ENCODE measurements at places on chromosomes 11 and 22.
A peak's percentile ranks its signal among the peaks of the same experiment; 100 is the strongest.

DNA sequence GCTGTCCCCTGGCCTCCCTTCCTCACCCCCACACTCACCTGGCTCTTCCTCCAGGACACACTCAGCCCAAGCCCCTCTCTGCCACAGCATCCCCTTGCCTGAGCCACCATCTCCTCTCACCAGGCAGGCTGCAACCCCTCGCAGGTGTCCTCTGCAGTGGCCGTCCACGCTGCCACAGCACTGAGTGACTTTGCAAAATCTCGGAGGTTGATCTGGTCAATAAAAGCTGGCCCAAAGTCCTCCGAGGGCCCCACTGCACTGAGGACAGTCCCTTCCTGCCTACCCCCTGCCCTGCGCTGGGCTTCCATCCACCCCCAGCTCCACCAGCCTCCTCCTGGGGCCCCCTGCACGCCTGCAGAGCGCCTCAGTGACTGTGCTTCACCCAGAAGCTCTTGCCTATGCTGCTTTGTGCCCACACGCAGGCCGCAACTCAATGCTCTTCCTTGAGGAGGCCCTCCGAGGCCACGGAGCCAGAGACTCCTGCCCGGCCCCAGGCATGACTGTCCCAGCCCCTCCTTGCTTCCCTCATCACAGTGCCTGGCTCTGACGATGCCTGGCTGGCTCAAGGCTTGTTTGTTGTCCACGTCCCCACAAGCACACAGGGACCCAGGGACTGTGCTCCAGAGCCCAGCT is 30.8 kb upstream of the SLC22A12 start:
- H3K36me3 ChIP-seq = no peaks in the 10 kb centered on the region
- H3K4me1 ChIP-seq = peaks cover 13% of the 10 kb centered on the region
- H3K27ac ChIP-seq = peak overlapping the region; percentile 37
- H3K27me3 ChIP-seq = peaks cover 26% of the 10 kb centered on the region
- DNase-seq = no peak
- H3K4me3 ChIP-seq = no peak overlapping the region

DNA sequence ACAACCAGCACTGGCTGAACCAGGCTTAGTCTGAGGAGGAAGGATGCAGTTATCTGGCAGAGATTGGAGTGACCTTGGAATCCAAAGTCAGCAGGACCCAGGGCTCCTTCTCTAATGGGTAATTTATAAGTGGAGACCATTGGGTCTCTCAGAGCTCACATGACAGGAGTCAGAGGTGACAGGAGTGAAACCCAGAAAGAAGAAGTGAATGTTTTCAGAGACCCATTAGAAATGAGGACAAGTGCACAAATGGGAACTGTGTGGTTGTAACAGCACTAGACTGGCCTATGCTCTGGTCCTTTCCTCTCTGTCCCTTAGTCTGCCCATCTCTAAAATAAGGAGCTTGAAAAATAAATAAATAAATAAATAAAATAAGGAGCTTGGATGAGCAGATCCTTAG is 107.4 kb downstream of the SERGEF start:
- DNase-seq = no peak
- peaks cover 32% of the 10 kb centered on the region for H3K4me1 ChIP-seq
- peak overlapping the region; percentile 56 for H3K27ac ChIP-seq
- H3K27me3 ChIP-seq = no peaks in the 10 kb centered on the region
- H3K36me3 ChIP-seq = peaks cover 37% of the 10 kb centered on the region
- H3K4me3 ChIP-seq = no peak overlapping the region

DNA sequence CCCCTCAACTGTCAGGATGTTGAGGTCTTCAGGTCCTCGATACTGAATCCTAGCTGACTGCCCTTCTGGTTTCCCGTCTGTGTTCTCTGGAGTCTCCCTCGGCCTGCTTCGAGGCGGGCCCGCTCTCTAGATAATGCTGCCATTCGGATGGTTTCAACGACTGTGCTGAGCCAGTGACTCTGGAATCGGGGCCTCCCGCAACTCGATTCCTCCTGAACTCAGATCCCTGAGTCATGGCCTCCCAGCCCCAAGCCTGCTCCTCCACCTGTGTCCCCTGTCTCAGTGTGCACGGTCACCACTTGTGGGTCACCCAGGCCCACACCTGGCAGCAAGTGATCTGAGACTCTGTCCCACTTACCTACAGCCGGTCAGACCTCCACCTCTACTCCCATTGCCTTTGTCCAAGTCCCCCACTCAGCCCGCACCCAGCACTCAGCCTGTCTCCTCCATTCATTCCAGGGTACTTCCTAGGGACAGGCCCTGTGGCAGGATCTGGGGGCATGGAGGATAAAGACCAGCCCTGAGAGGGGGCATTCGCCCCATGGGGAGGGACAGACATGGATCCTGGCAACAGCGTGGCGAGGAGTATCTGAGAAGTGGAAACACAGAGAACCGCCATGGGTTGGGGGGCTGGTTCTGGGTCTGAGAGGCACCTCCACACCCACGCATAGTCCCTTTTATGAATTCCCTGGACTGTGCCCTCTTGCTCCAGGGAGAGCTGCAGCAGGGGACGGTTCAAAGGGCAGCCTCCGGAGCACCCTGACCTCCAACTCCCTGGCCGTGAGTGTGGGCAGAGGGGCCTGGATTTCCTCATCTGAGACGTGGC is 14.3 kb downstream of the MPST start:
- peaks cover 2% of the 10 kb centered on the region for H3K36me3 ChIP-seq
- no peaks in the 10 kb centered on the region for H3K4me1 ChIP-seq
- H3K27ac ChIP-seq = no peak overlapping the region
- peaks cover 8% of the 10 kb centered on the region for H3K27me3 ChIP-seq
- no peak for DNase-seq

DNA sequence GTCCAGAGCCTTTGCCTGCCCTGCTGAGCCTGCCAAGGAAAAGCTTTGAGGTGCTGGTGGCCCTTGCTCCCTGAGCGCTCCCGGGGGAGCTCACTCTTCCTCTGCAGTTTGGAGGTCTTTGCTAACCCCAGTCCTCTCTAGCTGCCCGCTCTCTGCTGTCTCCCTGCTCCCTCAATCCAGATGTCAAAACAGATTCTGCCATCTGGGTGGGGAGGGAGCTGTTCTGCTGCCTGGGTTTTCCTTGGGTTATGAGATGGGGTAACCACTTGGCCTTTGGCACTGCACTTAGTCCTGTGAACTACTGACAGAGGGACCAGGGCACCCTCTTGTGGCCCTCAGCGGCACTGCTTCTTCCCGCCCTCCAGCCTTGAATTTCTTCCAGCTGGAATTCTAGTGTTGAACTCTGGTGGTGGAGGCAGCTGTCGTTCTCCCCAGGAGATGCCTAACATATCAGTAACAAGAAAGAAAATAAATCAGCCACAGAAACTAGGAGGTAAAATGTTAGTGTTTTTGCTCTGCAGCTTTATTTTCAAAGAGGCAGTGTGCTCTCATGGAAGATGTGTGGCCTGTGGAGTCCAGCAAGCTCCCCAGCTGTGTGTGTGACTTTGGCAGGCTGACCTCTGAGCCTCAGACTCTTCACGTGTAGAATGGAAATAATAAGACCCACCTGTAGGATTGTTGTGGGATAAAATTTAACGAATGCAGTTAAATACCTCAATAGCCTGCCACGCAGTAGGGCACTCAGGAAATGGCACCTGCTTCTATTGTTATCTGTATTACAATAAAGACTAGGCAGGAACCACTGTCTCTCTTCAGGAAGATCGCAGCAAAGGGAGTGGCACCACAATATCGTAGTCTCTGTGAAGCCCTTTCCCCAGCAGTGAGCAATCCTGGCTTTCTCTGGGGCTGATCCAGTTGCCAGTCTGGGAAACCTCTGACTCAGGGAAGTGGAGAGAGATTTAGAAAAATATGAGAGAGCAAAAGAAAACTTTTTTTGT is 23.4 kb downstream of the ARFGAP2 start:
- no peak overlapping the region for H3K27ac ChIP-seq
- H3K36me3 ChIP-seq = peaks cover 39% of the 10 kb centered on the region
- H3K27me3 ChIP-seq = no peaks in the 10 kb centered on the region
- H3K4me3 ChIP-seq = no peak overlapping the region
- peaks cover 19% of the 10 kb centered on the region for H3K4me1 ChIP-seq

DNA sequence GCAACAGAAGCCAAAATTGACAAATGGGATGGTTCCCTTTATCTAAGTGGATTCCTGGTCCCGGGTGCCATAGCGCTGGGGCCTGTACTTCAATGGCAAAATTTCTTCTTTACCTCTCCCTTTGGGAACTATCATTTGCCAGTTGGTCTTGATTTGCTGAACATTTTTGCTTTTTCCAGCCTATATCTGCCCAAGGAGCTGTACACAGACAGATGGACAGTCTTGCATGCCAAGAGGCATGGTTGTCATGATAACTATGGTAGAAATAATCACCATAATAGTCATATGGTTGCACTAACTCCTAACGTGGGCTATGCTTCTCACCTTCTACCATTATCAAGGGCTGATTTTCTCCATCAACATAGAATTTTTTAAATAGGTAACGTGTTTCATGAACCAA is 1030.9 kb downstream of the OPCML start:
- DNase-seq = no peak
- no peaks in the 10 kb centered on the region for H3K36me3 ChIP-seq
- no peaks in the 10 kb centered on the region for H3K27me3 ChIP-seq
- H3K4me3 ChIP-seq = no peak overlapping the region
- H3K27ac ChIP-seq = no peak overlapping the region

- peak overlapping the region; percentile 64 for H3K4me3 ChIP-seq
- no peaks in the 10 kb centered on the region for H3K27me3 ChIP-seq
- peaks cover 90% of the 10 kb centered on the region for H3K4me1 ChIP-seq
- DNase-seq = no peak
- H3K27ac ChIP-seq = peak overlapping the region; percentile 93
These were observed 86.6 kb downstream of the MAML2 start for GRCh38 chr11:96256215-96257011.

GRCh38 chr11:119625206-119625978 is 103.6 kb downstream of the NECTIN1 start:
- no peak overlapping the region for H3K4me3 ChIP-seq
- peaks cover 5% of the 10 kb centered on the region for H3K4me1 ChIP-seq
- H3K27me3 ChIP-seq = peaks cover 42% of the 10 kb centered on the region

GRCh38 chr22:31995807-31996206 is 47.3 kb upstream of the SLC5A1 start:
- DNase-seq = no peak
- no peak overlapping the region for H3K4me3 ChIP-seq
- peaks cover 24% of the 10 kb centered on the region for H3K27me3 ChIP-seq
- no peak overlapping the region for H3K27ac ChIP-seq
- H3K4me1 ChIP-seq = no peaks in the 10 kb centered on the region

DNA sequence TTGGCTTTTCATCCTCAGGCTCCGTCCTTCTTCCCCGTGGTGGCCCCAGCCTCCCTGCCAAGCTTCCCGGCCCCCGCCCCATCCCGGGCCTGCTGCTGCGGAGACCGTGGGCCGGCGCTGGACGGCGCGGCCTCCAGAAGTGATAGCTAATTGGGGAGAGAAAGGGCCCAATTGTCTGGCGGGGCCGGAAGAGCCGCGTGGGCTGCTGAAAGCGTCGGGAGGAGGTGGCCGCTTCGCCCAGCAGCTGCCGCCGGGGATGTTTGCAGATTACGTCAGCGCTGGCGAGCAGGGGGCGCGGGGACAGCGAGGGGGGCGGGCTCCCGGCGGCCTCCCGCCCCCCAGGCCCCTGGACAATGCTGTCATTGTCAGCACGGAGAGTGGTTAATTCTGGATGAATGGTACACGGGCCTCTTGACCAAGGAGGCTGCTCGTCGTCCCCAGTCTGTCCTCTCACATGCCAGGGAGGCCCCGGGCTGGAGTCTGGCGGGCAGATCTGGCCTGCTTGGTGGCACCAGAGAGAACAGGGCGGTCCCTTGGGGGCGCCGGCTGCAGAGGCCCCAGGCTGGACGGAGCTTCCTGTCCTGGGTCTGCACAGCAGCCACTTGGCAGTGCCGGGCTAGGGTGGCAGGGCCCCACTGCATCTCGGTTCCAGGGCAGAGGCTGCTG is 1.6 kb downstream of the SMIM38 start:
- peaks cover 10% of the 10 kb centered on the region for H3K36me3 ChIP-seq
- no peak overlapping the region for H3K4me3 ChIP-seq
- peaks cover 9% of the 10 kb centered on the region for H3K27me3 ChIP-seq
- peak overlapping the region; percentile 77 for H3K27ac ChIP-seq

- H3K27ac ChIP-seq = no peak overlapping the region
- H3K4me3 ChIP-seq = no peak overlapping the region
- peaks cover 8% of the 10 kb centered on the region for H3K27me3 ChIP-seq
- peaks cover 9% of the 10 kb centered on the region for H3K36me3 ChIP-seq
- peaks cover 4% of the 10 kb centered on the region for H3K4me1 ChIP-seq
These were observed 189.7 kb downstream of the MIAT start for GRCh38 chr22:26847046-26847445.

- H3K4me1 ChIP-seq = no peaks in the 10 kb centered on the region
- no peaks in the 10 kb centered on the region for H3K27me3 ChIP-seq
- no peak overlapping the region for H3K27ac ChIP-seq
- H3K36me3 ChIP-seq = peaks cover 42% of the 10 kb centered on the region
These were observed 1.5 kb downstream of the SERPIND1 start for GRCh38 chr22:20775342-20775895.

DNA sequence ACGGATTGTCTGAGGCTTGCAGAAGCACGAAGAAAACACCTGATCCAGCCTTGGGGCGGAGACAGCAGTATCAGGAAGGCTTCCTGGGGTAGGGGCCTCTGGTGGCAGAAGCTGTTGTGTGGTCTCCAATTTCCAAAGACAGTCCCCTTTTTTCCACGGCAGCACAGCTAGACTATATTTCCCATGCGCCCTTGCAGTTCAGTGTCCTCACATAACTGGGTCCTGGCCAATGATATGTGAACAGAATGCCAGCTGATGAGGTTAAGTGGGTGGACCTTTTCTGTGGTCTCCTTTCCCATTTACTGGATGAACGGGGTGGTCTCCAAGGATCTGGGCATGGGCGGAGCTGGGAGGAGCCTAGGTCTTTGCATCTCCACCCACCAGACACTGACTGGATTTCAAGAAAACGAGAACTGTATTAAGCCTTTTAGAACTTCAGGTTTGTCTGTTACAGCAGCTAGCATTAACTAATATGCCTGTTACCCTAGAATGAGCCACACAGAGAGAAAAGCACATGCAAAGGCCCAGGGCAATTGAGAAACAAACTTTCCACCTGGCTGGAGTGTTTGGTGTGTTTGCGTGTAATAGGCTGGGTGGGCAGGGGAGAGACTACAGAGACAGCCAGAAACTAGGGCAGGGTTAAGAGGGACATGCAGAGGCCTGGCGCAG is 6.2 kb downstream of the GAL3ST1 start:
- H3K27me3 ChIP-seq = no peaks in the 10 kb centered on the region
- DNase-seq = no peak
- peaks cover 3% of the 10 kb centered on the region for H3K4me1 ChIP-seq
- no peak overlapping the region for H3K4me3 ChIP-seq
- no peak overlapping the region for H3K27ac ChIP-seq
